ENCODE measurements at places on chromosomes 12 and 14.

DNA sequence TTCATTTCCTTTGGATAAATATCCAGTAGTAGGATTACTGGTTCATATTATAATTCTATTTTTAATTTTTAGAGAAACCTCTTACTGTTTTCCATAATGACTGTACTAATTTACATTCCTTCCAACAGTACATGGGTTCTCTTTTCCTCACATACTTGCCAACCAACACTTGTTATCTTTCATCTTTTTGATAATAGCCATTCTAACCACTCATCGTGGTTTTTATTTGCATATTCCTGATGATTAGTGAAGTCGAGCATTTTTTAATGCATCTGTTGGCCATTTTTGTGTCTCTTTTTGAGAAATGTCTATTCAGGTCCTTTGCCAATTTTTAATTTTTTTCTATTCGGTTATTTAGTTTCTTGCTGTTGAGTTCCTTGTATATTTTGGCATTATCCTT is 457.7 kb upstream of the PDE3A start:
- DNase-seq, result no peak

GRCh38 chr12:59396519-59396918 is 199.3 kb upstream of the SLC16A7 start:
- no peak for DNase-seq

- DNase-seq, result no peak
Observed at GRCh38 chr12:117486840-117487659, 125.6 kb upstream of the NOS1 start.

DNA sequence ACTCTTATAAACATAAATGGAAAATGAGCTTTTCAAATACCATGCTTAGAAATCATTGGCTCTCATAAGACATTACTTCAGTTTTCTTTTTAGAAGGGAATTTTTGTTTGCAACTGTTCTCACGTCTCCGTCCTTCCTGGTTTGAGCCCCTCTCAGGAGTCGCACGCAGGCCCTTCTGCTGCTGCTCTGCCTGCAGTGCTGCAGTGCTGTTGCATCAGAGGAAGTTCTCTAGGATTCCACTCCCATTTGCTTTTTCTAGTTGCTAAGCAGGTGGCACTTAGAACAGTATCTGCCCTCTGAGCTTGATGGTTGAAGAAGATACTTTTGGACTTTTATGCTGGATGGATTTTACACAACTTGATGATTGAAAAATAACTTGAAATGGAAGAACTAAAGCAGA is 70.8 kb downstream of the SCN8A start:
- no peak for DNase-seq

- no peak for DNase-seq
Observed at GRCh38 chr12:112252184-112252583, 126.8 kb downstream of the TRAFD1 start.

DNA sequence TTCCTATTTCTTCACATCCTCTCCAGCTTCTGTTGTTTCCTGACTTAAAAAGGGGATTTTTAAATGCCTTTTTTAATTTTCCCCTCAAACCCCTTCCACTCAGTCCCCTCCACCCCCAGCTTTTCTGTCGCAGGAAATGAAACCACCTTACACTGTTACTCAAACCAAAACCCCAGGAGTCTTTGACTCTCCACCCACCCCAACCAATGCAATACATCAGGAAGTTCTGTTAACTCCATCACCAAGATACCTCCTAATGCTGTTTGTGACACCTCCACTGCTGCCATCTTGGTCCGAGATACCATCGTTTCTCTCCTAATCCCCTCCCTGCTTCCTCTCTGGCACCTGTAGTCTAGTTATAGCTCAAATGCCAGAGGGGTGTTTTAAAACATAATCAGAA is 25.4 kb upstream of the CPM start:
- peak; percentile 59 for DNase-seq

DNA sequence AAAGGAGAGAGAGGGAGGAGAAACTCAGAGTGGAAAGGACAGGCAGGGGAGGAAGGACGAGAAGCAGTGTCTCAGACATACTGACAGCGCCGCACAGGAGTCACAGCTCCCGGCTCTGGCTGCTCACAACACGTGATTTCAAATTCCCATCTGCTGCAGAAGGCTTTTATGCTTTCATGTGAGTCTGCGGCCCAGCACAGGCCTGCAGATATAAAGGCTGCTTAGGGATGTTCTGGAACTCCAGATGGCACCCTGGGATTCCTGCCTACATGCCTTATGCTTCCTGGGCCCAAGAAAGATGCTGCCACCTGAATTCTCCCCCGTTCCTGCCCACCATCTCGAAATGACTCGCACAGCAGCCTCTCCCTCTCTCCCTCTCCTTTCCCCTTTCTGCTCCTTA is 89.6 kb downstream of the NUAK1 start:
- no peak for DNase-seq

DNA sequence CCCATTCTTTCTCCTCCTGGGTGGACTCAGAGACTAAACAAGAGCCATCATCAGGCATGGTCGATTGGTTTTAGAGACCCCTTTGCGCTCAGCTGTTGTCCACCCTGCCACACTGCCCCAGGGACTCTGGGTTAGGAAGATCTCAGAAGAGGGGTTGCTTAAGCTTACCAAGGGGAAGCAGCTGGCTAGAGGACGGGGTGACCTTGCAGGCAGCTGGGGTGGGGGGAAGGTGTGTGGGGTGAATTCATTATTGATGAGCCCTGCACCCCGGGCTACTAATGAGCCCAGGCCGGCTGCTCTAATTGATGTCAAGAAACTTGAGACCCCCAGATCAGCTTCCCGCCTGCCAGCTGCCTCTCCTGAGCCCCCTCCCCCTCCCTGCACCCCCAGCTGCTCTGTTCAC is 8.7 kb upstream of the ZNF385A start:
- DNase-seq, result no peak

Measured in activated CD4-positive, alpha-beta T cell treated with anti-CD3 and anti-CD28 coated beads, Interleukin-2, amount 50 U/mL, for 48 hours (primary cell).